ENCODE measurements at places on chromosomes 2 and 18.

DNA sequence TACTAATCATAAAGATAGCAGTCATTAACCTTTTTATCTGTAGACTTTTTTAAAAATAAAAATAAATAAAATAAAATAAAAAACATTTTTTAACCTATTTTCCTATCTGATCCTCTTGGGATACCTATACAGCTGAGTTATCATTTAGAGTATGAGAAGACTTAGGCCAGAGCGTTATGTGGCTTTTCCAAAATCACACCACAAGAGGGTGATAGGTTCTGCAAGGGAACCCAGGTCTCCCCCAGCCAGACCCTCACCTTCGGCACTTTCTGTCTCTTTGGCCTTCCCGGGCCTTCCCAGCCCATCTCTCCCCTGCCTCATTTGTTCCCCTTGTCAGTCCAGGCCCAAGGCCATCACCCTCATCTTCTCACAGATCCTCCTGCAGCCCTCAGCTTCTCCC, 311.7 kb downstream of the SMAD2 start:
- DNase-seq, result no peak

- no peak for DNase-seq
These were observed 92.1 kb downstream of the NFATC1 start for GRCh38 chr18:79487801-79488201.

- no peak for DNase-seq
These were observed 7.1 kb downstream of the CYP26B1 start for GRCh38 chr2:72140621-72140960.

DNA sequence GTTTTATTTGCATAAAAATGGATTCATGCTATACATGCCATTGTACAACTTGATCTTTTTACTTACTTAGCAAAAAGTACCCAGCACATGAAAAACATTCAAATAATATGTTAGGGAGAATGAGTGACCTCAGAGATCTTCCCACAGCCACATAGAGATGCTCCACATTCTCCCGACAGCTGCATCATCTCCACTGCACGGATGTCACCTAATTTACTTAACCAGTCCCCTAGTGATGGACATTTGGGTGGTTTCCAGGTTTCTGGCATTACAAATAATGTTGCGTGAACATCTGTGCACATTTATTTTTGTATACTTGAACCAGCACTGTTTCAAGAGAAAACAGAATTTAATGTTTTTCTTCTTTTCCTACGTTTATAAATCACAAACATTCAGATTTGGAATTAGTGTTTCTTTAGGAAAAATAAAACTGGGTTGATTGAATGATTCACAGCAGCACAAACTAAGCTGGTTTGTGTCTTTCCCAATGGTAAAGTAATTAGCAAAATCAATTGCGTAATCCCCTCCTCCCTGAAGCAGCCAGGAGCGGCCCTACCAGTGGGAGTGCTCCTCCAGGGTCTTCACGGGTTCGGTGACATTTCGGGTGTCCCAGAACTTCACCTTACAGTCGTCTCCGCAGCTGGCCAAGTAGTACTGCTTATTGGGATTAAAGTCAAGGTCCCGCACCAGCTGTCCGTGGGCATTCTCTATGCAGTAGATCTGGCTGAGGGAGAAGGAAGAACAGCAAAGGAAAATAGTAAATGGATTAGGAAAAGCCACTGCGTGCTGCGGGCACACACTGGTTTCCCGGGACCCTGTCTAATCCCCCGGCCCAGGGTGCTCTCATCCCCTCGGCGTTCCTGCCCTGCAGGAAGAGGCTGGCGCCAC, 183.9 kb downstream of the EIPR1 start:
- DNase-seq, result no peak

DNA sequence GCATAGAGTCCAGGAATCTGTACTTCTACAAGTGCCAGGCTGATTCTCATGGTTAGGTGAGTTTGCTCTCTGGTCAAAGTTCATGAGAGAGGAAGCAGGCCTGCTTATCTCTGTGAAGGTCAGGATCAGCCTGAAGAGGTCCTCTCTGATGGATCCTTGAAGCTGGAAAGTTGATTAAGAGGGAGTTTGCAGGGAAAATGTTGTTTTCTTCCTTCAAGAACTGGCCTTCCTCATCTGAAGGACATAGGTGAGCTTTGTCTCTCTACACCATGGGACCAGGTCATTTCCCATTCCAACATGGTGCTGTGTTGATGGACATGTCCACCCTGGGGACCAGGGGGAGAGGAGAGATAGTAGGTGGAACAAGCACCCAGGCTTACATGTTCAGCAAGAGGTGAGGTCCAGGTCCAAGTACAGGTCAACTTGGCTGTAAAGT, 14.9 kb downstream of the CCL20 start:
- no peak for DNase-seq

GRCh38 chr2:27596627-27597026, 13.8 kb downstream of the ZNF512 start:
- no peak for DNase-seq

GRCh38 chr2:46923041-46923528, 7.5 kb upstream of the MCFD2 start:
- DNase-seq, result no peak

DNA sequence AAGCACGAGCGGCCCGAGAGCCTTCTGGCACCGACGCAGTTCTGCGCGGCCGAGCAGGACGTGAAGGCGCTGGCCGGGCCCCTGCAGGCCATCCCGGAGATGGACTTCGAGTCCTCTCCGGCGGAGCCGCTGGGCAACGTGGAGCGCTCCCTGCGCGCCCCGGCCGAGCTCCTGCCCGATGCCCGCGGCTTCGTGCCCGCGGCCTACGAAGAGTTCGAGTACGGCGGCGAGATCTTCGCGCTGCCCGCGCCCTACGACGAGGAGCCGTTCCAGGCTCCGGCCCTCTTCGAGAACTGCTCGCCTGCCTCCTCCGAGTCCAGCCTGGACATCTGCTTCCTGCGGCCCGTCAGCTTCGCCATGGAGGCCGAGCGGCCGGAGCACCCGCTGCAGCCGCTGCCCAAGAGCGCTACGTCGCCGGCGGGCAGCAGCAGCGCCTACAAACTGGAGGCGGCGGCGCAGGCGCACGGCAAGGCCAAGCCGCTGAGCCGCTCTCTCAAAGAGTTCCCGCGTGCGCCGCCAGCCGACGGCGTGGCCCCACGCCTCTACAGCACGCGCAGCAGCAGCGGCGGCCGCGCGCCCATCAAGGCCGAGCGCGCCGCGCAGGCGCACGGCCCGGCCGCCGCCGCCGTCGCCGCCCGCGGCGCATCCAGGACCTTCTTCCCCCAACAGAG, 70.4 kb downstream of the ARHGEF33 start:
- DNase-seq, result peak; percentile 14

DNA sequence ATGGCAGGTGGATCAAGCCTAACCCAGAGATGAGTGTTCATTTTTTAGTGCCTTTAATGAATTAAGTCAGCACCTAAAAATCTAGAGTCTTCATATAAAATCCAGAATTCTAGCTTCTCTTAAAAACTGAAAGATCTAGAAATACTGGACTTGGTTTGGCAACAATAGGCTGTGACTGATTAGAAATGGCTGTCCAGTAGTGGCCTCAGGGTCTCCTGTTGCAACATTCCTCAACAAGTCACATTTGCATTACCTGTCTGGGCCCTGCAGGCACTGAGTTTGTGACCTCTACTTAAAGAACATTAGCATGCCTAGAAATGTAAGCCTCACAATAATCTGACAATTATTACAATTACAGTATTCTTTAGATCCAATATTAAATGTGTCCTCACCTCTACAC, 33.1 kb downstream of the MBD2 start:
- no peak for DNase-seq

DNA sequence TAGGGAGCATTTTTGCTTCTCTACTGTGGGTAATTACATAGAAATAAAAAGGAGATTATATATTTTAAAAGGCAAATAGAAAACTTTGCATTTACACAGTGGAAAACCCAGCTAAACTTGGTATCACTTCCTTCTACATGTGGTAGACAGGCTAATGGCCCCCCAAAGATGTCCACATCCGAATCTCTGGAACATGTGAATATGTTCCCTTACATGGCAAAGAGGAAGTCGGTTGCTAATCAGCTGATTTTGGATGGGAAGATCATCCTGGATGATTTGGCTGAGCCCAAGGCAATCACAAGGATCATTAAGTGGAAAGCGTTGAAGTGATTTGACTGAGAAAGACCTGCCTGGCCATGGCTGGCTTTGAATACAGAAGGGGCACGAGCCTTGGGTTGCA, 26.2 kb downstream of the CREG2 start:
- no peak for DNase-seq

- no peak for DNase-seq
These were observed 8.6 kb downstream of the FAM171B start for GRCh38 chr2:186702501-186702900.

- no peak for DNase-seq
These were observed 22.1 kb downstream of the OTOF start for GRCh38 chr2:26455670-26456439.

- DNase-seq, result no peak
These were observed 243.8 kb downstream of the CELF4 start for GRCh38 chr18:37321582-37322491.

DNA sequence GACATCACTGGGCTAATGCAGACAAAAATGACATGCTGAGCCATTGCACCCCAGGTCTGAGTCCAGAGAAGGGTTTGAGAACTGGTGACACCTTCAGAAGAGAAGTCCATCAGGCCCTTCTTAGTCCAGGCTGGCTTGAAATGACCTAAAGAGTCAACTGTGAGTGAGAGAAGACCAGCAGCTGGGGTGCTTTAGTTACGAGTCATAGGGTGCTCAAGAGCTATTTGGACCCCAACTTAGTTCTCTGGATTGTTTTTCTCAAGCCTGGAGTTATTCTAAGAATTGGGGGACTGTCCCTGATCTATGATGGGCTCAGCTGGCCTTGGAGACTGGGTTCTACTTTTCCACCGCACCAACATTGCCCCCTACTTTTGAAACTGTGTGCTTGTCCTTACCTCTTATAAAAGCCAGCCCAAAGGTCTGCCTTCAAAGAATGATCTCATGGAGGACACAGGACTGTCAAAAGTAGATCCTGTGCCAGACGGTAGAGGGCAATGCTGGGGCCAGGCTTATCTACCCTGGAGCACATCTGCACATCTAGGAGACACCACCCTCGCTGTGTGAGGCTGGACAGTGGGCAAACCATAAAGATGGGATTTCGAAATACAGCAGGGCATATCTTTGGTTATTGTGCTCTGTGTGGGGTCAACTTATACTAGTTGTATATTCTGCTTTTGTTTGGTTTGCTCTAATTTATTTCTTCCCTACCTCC, 333.0 kb upstream of the SLC14A2 start:
- no peak for DNase-seq
